ENCODE measurements at places on chromosomes 1 and 21.

DNA sequence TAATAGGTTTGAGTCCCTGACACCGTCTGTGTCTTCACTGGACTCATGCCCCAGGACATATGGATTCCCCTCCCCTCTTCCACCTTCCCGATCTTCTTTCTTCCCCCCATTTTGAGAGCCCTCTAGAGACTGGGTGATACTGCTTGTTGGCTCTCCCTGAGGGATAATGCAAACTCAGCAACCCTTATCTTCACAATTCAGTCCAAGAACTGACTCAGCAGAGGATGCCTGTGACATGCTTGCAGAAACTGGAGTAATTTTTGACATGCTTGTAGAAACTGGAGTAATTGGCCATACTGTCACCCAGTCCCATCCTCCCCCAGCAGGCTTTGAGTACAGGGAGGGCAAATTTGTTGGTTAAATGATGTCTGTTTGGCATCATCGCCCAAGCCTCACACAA lies 127.6 kb upstream of the CTTNBP2NL start:
- no peak overlapping the region for H3K4me3 ChIP-seq
- no peak overlapping the region for H3K27ac ChIP-seq
- H3K4me1 ChIP-seq: peaks cover 12% of the 10 kb centered on the region
- DNase-seq: no peak

- no peaks in the 10 kb centered on the region for H3K36me3 ChIP-seq
- DNase-seq: no peak
- no peak overlapping the region for H3K4me3 ChIP-seq
- H3K4me1 ChIP-seq: peaks cover 2% of the 10 kb centered on the region
- H3K27ac ChIP-seq: no peak overlapping the region
These were observed 21.5 kb downstream of the PADI2 start for GRCh38 chr1:17097787-17098186.

DNA sequence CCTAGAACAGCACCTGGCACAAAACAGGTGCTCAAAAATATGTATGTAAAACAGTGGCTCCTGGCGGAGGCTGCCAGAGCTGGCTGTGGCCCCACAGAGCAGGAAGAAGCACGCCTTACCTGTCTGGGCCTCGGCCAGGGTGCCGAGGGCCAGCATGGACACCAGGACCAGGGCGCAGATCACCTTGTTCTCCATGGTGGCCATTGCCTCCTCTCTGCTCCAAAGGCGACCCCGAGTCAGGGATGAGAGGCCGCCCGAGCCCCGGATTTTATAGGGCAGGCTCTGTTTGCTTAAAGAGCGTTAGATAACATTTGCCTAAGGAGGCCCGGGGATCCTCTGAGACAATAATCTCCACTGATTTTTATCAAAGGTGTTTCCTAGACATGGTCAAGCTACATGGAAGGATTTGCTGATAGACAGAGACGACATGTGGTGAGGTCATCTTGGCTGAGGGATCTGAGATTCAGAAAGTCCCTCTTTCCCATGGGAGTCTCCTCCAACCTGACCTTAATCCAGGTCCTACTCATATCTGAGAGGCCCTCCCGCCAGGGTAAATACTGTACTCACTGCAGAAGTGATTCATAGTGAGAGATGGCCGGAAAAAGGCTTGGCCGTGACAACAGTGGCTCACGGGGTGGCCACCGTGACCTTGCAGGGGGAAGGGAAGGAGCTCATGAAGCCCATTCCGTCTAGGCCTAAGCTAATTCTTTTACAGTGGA lies at the start of gene TFF1:
Gene TFF1, minus strand, starts transcription at position 244 of the 719 bp plus-strand sequence. Its CDS starts 40 bp downstream, at position 204.
- no peak within 1 kb of the TSS for H3K27ac ChIP-seq
- H3K27me3 ChIP-seq: peaks cover 18% of the 10 kb centered on the region
- no peaks in the 10 kb centered on the region for H3K36me3 ChIP-seq

GRCh38 chr1:17759114-17759513 lies 4.0 kb downstream of the ACTL8 start:
- H3K27me3 ChIP-seq: peaks cover 3% of the 10 kb centered on the region
- DNase-seq: no peak
- no peaks in the 10 kb centered on the region for H3K4me1 ChIP-seq
- H3K36me3 ChIP-seq: no peaks in the 10 kb centered on the region
- H3K4me3 ChIP-seq: no peak overlapping the region

DNA sequence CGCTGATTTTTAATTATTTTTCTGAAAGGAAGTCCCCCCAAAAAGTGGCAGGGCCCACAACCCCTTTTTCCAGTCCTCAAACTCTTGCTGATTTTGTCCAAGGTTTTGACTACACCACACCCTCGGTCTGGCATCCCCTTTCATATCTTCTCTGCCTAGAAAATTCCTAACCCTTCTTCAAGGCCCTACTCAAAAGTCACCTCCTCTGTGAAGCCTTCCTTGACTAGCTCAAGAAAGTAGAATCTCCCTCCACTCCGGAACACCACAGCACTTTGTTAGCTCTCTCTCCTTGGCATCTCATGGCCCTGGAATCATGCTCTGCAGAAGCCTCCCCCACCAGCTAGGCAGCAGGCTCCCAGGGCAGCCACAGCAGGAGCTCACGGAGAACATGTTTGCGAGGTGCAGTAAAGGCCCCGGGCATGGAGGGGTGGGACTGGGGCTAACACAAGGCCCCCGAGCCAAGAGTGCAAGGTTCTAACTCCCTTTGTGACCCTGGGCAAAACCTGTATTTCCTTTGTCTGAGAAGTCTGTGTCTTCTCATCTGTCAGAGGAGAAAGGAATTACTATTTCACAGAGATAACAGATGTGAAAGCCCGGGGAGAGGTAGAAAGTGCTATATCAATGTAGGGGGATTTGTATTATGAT lies 17.7 kb upstream of the S100A7 start:
- H3K4me3 ChIP-seq: no peak overlapping the region
- DNase-seq: no peak
- H3K27ac ChIP-seq: peak overlapping the region; percentile 93
- no peaks in the 10 kb centered on the region for H3K27me3 ChIP-seq
- peaks cover under 1% of the 10 kb centered on the region for H3K36me3 ChIP-seq

DNA sequence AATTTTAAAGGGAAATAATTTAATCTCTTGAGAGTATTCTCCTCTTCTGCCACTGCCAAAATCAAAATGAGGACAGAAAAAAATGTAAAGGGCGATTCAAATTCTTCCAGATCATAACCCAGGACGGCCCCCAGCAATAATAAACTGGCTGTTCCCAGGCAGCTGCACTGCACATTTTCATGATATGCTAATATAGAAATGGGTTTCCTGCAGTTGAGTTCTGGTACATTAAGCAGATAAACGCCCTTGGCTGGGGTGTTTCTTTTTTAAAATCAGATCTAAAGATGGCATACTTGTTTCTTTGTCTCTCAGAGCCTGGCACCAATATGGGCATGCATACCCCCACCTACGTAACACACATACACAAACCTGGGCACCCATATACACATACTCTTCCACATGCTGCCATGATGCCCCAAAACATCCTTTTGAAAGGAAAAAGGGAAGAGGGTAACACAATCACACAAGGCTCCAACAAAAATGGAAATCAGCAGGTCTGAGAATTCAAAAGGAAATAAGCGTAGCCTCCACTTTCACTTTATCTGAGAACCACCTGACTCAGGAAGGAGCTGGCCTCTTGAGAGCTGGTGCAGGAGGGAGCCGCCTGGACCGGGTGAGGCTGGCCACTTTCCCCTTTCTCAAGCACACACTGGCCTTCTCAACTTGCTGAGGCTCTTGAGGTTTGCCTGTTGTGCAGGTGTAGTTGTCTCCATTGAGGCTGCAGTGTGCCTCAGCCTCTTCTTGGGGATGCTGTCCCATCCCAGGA lies 653.4 kb downstream of the KIF26B start:
- DNase-seq: no peak
- peaks cover 16% of the 10 kb centered on the region for H3K4me1 ChIP-seq
- no peak overlapping the region for H3K27ac ChIP-seq
- H3K36me3 ChIP-seq: no peaks in the 10 kb centered on the region

DNA sequence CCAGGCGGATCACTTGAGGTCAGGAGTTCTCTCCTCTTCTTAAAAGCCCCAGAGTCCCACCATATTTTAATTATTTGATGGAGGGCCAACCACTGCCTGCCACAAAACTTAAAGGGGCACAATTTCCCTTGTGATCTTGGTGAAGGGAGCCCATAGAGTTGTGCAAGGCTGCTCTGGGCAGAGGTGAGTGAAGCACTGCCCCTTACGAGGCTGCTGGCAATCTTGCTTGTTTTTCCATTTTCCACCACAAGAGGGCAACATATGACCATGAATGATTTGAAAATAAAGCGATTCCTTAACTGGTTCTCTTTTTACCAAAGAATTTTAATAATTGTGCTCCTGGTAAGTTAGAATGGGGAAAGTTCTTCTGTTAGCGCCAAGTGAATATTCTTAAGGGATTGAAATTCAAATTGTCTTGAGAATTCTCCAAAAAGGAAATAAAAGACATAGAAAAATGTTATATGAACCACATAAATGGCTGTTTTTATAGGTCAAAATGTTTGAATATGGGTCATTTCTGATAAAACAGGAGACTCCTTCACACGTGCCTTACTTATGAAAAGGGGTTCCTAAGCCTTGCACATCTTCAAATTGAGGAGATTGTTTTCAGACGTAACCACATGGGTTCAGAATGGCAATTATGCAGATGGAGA lies 22.7 kb downstream of the PGM1 start:
- H3K27ac ChIP-seq: no peak overlapping the region
- H3K36me3 ChIP-seq: no peaks in the 10 kb centered on the region
- peak; percentile 56 for DNase-seq
- peaks cover 39% of the 10 kb centered on the region for H3K4me1 ChIP-seq

DNA sequence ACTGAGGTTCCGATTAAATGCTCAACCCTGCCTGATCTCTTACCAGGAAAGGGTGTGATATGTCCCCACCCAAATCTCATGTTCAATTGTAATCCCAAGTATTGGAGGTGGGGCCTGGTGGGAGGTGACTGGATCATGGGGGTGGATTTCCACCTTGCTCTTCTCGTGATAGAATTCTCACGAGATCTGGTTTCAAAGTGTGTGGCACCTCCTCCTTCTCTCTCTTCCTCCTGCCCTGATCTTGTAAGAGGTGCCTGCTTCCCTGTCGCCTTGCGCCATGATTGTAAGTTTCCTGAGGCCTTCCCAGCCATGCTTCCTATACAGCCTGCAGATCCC lies 34.9 kb downstream of the RSPH1 start:
- no peak for DNase-seq
- no peak overlapping the region for H3K27ac ChIP-seq
- H3K4me1 ChIP-seq: no peaks in the 10 kb centered on the region
- H3K27me3 ChIP-seq: no peaks in the 10 kb centered on the region
- no peak overlapping the region for H3K4me3 ChIP-seq

- H3K27me3 ChIP-seq: no peaks in the 10 kb centered on the region
- no peaks in the 10 kb centered on the region for H3K36me3 ChIP-seq
- H3K4me3 ChIP-seq: no peak overlapping the region
- H3K4me1 ChIP-seq: peaks cover 23% of the 10 kb centered on the region
- no peak overlapping the region for H3K27ac ChIP-seq
These were observed 1.0 kb downstream of the RAB7B start for GRCh38 chr1:206002160-206002559.

GRCh38 chr1:168419736-168420135 lies 124.1 kb downstream of the XCL2 start:
- no peaks in the 10 kb centered on the region for H3K36me3 ChIP-seq
- peak overlapping the region; percentile 4 for H3K27ac ChIP-seq
- H3K4me1 ChIP-seq: peaks cover 7% of the 10 kb centered on the region
- DNase-seq: no peak
- no peaks in the 10 kb centered on the region for H3K27me3 ChIP-seq
- no peak overlapping the region for H3K4me3 ChIP-seq

DNA sequence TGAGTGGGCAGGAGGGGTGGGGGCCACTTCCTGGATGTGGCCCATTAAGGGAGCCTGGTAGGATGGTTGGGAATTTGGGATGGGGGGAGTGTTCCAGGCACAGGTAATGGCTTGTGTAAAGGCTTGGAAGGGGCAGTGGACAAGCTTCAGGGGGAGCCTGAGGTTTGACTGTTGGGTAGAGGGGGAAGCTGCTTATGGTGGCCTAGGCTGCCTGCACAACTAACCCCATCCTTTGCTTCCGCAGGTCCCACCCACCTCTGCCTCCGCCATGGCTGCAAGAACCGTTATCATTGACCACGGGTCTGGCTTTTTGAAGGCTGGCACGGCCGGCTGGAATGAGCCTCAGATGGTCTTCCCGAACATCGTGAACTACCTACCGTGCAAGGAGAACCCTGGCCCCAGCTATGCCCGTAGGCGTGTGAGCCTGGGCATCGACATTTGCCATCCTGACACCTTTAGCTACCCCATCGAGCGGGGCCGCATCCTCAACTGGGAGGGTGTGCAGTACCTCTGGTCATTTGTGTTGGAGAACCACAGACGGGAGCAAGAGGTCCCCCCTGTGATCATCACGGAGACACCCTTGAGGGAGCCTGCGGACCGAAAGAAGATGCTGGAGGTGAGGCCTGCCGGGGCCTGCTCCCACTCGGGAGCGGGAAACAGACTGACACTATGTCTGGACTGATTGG lies 67.8 kb downstream of the ACTL8 start:
- no peak for DNase-seq
- H3K36me3 ChIP-seq: no peaks in the 10 kb centered on the region
- H3K4me1 ChIP-seq: no peaks in the 10 kb centered on the region
- no peak overlapping the region for H3K4me3 ChIP-seq
- H3K27me3 ChIP-seq: peaks cover 61% of the 10 kb centered on the region

GRCh38 chr1:23865543-23865930 lies 2.6 kb downstream of the FUCA1 start:
- peaks cover 23% of the 10 kb centered on the region for H3K4me1 ChIP-seq
- peak overlapping the region; percentile 25 for H3K4me3 ChIP-seq
- DNase-seq: no peak
- H3K27me3 ChIP-seq: peaks cover 22% of the 10 kb centered on the region
- H3K27ac ChIP-seq: no peak overlapping the region
- peaks cover 15% of the 10 kb centered on the region for H3K36me3 ChIP-seq

GRCh38 chr1:37821481-37821880 lies 13.5 kb upstream of the YRDC start:
- H3K36me3 ChIP-seq: peaks cover 19% of the 10 kb centered on the region
- H3K27me3 ChIP-seq: no peaks in the 10 kb centered on the region
- H3K4me1 ChIP-seq: no peaks in the 10 kb centered on the region
- no peak for DNase-seq
- H3K4me3 ChIP-seq: no peak overlapping the region

GRCh38 chr21:36532769-36533467 lies 53.0 kb upstream of the CLDN14 start:
- H3K4me3 ChIP-seq: no peak overlapping the region
- H3K36me3 ChIP-seq: no peaks in the 10 kb centered on the region
- H3K27ac ChIP-seq: no peak overlapping the region
- peaks cover 31% of the 10 kb centered on the region for H3K27me3 ChIP-seq

GRCh38 chr1:197285526-197286205 lies 17.6 kb downstream of the CRB1 start:
- H3K4me3 ChIP-seq: no peak overlapping the region
- H3K27me3 ChIP-seq: peaks cover 13% of the 10 kb centered on the region
- no peak overlapping the region for H3K27ac ChIP-seq
- no peaks in the 10 kb centered on the region for H3K36me3 ChIP-seq
- DNase-seq: no peak
- no peaks in the 10 kb centered on the region for H3K4me1 ChIP-seq

GRCh38 chr1:186154651-186155050 lies 220.4 kb downstream of the TPR start:
- no peaks in the 10 kb centered on the region for H3K27me3 ChIP-seq
- H3K27ac ChIP-seq: peak overlapping the region; percentile 77
- peaks cover 12% of the 10 kb centered on the region for H3K36me3 ChIP-seq
- H3K4me1 ChIP-seq: peaks cover 43% of the 10 kb centered on the region
